ENCODE measurements at places on chromosomes 4 and X.

DNA sequence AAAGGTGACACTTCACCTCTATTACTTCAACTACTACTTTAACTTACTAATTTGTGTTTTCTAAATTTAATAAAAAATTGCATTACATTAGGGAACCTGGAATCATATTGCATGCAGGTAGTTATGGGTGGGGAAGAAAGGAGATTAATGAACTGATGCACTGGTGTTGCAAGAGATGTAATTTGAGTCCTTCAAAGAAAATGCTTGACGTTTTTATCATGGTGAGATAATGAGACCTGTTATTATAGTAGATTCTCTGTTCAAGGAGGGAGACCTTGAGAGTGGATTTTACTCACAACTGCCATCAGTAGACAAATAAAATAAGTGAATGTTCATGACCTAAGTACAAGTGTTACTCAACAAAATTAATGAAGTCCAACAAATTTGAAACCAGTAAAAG, 26.4 kb upstream of the MED14 start:
- peak; percentile 46 for DNase-seq

- DNase-seq, result no peak
Measured at GRCh38 chr4:78040431-78040830, 16.7 kb upstream of the FRAS1 start.

DNA sequence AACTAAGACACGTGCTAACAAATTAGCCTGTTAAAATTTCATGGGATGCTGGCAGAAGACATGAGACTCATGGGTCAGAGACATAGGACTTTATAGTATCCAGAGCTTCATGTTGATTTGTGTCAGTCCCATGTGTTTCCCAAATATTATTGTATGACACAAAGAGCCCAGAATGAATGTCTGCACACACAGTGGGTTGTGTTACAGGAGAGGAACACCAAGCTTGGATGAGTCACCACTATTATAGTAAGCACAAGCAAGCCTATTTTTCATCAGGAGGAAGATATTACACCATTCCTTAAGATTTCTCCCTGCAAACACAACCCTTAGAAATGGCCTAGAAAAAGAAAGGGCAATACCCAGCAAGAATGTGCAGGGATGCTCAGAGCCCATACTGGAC, 15.4 kb downstream of the BBS12 start:
- DNase-seq, result no peak

DNA sequence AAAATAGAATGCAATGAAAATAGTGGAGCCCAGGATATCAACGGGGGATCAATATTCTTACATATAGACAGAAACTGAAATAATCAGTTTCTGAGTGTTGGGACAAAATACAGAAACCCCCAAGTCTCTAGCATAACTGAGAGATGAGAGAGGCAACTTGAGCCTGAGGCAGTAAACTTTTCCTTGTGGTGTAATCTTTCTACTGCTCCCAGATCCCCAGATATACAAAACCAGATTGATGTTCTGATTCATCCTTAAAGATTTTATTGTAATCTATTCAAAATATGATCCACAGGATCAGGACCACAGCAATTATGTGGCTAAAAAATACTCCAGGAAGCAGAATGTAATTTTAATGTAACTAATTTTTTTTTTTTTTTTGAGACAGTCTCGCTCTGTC, 2282.6 kb downstream of the ARAP2 start:
- DNase-seq, result no peak

- no peak for DNase-seq
Measured at GRCh38 chrX:81876437-81876836, 674.5 kb downstream of the SH3BGRL start.

- no peak for DNase-seq
Measured at GRCh38 chrX:150236327-150236726, 126.8 kb upstream of the MAMLD1 start.

DNA sequence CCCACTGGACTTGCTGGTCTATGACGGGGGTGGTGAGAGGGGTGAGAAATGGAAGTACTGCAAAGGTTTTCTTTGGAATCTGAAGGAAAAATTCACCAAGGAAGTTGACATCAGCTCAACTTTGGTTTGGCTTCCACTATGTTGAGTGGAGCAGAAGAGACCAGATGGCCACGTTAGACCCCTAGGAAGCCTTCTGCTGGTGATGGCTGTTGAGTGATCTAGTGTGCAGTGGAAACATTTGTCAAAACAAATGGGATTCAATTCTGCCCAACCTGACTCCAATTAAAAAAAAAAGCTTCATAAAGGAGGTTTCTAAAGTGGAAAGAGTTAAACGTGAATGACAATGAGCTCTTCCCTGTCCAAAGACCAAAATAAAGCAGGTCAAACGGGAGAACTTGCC, 25.7 kb downstream of the SEL1L3 start:
- no peak for DNase-seq

DNA sequence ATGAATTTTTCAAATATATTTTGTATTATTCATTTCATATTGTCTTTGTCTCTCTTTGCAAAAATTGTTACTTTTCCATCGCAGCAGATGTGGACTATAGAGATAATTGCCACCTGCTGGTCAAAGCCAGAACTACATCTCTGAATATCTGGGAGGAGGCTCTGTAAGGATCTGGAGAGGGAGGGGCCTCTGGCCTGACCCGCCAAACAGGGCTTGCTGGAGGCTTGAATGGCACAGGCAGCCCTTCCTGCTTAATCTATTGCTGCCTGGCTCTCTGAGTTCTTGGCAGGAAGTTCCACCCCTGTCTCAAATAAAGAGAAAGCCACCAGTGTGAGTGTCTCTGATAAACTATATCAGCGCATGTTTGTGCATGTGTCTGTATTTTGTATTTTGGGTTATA, 132.4 kb downstream of the ZMAT1 start:
- peak; percentile 84 for DNase-seq
